ENCODE measurements at places on chromosomes 12 and 14.

- DNase-seq = peak; percentile 65
These were observed 61.2 kb downstream of the FBXL14 start for GRCh38 chr12:1533205-1533601.

GRCh38 chr12:32052212-32052713 lies 54.4 kb upstream of the BICD1 start:
- DNase-seq = no peak

DNA sequence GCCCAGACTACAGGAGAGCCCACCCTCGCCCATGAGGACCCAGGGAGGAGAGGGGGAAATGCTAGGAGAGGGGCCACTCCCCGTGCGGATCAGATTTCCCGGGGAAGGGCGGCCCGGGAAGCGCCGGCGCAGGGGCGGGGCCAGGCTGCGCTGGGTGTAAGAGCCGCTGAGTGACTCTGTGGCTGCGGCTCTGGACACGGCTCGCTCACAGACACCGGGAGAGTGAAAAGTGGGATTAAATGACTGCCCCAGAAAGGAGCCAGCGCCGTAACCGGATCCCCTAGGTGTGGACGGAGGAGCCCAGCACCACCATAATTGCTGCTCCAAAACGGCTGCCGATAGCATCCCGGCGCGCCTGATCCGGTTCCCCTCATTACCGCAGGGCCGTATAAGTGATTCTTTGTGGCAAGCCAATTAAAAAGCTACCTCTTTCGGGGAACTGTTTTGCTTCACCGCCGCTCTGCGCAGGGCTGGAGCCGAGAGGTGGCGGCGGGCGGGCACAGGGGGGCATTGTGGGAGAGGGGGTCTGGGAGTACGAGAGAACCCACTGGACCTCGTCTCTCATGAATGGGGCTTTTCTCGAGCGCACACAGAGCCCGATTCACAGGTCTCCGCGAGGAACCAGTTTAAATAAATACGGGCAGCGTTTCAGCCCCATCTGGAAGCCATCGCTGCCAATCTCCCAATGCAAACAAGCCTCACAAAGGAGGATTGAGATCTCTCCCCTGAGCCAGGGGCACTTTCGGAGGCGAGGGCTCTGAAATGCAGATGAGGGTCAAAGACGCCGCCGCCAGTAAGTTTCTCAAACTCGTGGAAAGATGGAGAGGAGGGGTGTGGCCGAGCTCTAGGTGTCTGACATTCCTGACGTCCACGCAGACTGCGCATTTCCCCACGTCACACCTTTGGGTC lies 2.5 kb downstream of the COL2A1 start:
- DNase-seq = no peak

DNA sequence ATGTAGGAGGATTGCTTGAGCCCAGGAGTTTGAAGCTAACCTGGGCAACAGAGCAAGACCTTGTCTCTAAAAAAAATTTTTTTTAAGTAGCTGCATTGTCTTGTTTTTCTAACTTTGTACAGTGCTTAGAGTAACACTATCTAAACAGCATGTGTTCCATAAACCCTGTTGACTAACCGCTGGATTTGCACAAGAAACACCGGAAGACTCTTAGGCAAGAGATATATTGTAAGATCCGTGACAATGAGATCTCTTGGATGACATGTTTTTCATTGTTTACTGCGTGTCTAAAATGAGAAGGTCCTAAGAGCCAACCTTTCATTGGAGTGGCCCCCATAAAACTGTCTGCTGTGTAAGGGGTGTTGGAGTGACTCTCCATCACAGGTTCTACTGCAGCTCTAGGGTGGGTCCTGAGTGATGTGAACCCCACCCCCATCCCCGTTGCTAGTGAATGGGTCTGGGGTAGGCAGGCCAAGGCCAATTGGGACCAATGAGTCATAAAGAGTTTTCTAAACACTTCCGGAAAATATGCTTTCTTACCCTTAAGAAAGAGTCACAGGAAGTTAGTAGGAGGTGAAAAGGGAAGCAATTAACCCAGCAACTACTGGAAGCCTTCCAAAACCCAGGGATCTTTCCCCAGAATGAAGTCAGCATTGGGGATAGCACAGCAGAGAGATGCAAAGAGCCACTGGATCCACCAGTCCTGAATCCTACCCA lies 24.3 kb upstream of the PCNX1 start:
- peak; percentile 63 for DNase-seq

DNA sequence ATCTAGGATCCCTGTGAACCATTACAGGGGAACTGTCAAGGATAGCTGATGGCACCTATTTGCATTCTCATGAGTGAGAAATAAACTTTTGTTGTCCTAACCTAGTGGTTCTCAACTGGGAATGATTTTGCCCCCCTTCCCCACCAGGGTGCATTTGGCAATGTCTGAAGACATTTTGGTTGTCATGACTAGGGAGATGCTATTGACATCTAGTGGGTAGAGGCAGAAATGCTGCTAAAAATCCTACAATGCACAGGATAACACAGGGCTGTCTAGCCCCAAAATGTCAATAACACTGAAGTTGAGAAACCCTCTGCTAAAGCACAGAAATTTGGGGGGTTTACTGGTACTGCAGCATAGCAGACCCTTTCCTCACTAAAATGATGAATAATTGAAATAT lies 140.9 kb upstream of the SRRM4 start:
- DNase-seq = no peak

DNA sequence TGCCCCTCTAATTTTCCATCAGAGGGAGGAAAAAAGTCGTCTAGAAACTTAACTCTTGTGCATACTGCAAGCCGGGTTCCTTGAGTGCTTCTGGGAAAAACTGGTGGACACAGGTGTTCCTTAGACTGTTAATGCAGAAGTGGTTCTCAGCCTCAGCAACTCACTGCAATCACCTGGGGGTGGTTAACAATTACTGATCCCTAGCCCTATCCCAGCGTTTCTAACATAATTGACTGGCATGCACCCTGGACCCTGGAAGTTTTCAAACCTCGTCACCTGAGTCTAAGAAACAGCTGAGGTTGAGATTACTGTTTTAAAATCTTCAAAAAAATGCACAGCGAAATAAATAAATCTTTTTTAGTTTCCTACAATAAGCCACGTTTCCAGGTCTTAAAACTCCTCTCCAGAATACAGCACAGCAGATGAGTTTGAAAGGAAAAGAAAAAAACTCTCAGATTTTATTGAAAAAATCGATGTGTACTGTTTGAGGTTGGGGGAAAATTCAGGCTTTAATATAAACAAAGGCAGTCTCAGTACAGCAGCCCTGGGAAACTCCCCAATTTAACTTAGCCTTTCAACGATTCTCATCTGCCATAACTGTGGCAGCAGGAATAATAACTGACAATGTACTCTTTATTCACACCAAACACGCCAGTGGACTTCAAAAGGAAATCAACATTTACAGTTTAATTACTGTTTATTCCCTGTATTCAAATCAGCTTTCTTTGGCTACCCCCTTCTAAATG lies 45.4 kb downstream of the PHLDA1 start:
- DNase-seq = no peak

DNA sequence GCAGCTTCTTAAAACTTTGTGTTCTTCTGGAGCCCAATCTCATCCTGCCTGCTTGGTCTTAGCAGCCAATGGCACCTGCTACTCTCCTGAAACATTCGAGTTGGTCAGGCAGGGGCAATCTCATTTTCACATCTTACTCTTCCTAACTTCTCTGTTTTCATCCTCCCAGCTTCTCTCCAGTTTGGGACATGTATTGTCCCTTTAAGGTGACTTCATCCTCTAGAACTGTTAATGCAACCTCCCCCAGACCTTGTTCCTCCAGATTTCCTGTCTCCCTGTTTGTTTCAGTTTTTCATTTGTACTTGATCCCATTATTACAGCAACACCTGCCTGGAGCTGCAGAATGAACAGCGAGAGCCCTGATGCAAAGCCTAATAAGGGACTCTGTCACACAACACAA lies 31.3 kb downstream of the SERPINA11 start:
- no peak for DNase-seq

GRCh38 chr14:33846100-33846824 lies 104.6 kb downstream of the EGLN3 start:
- DNase-seq = no peak

DNA sequence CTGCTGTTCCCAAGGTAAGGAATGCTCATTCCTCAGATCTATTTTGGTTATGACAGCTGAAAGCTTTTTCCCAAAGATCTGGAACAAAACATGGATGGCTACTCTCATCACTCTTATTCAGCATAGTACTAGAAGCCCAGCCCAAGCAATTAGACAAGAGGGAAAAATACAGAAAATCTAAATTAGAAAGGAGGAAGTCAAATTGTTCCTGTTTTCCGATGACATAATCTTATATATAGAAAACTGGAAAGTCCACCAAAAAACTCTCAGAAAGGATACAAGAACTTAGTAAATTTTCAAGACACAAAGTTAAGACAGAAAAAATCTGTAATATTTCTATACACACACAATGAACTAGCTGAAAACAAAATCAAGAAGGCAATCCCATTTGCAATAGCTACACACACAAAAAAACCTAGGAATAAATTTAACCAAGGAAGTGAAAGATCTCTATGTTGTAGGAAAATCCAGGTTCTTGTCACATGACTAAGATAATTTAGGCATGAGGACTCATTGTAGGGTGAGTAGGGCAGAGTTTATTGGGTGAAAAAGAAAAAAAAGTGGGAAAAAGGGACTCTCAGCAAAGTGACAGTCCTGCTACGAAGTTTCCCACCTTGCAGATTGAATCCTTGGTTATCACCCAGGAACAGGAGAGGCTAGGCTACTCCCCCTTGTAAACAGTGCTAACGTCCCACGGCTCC lies 28.6 kb upstream of the KLRB1 start:
- no peak for DNase-seq

GRCh38 chr14:100107236-100107635 lies 42.0 kb downstream of the EVL start:
- DNase-seq = no peak

DNA sequence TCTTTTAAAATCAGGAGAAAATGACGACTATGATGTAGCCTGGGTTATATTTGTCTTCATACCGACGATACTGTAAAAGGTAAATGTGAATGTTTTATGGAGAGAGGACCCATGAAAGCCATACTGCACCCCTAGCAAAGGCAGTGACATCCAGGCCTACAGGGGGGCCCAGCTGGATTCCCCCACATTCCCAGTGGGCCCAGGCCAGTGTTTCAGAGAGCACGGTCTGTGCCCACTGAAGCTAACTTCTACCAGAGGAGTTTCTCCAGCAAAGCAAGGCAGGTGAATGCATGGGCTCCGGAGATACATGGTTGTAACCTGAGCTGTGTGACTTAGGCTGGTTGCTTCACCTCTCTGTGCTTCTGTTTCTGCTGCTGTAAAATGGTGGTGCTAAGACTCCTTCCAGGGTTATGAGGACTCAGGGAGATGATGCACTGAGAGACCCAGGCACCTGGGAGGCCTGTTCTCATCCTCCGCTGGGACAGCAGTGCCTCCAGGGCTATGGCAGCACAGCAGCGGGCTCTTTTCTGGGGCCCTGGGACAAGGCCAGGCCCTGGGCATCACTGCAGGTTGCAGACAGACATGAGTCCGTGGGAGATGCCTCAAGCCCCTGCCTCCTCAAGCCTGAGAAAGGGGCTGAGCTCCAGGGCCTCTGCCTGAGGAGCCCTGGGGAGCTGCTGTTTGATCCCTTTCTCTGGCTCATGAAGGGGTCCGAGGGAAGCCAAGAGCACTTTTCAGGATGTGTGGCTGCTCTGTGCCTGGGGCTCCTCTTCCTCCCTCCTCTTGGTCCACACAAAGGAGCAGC lies 73.7 kb downstream of the SERPINA3 start:
- no peak for DNase-seq

GRCh38 chr14:103073367-103073875 lies 10.6 kb upstream of the LBHD2 start:
- no peak for DNase-seq

DNA sequence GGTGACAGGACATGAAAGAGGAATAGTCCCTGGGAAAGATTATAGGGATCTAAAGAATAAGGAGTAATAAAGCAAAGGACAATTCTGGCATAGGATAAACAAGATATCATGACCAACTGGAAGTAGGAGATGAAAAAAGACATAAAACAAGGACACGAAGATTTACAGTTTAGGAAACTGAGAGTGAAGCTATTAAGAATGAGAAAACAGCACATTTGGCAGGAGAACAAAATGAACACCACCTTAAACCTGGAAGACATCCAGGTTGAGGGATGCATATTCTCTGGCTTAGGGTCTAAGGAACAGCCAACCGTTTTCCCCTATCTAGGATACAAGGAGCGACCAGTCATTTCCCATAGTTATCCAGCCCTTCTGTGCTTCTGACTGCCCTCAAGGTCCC lies 1.9 kb downstream of the TRIP11 start:
- no peak for DNase-seq

All from activated CD8-positive, alpha-beta memory T cell treated with anti-CD3 and anti-CD28 coated beads for 24 hours (primary cell).